ENCODE measurements at places on chromosomes 4 and X.

DNA sequence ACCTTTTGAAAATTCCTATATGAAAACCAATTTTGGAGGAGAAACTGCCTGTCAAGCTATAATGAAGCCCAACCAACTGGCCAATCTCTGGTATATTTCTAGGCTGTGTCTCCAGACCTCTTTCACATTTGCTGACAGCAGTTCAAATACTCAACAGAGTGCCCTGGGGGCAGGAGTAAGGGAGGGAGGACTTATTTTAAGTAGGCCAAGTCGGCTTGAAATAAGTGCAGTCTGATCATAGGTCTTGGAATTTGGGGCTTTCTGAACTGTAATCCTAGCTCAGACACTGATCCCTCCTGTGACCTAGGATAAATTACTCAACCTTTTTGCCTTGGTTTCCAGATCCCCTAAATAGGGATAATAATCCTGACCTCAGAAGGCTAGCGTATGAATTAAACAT lies 59.4 kb upstream of the SLC7A11 start:
- no peak for DNase-seq

DNA sequence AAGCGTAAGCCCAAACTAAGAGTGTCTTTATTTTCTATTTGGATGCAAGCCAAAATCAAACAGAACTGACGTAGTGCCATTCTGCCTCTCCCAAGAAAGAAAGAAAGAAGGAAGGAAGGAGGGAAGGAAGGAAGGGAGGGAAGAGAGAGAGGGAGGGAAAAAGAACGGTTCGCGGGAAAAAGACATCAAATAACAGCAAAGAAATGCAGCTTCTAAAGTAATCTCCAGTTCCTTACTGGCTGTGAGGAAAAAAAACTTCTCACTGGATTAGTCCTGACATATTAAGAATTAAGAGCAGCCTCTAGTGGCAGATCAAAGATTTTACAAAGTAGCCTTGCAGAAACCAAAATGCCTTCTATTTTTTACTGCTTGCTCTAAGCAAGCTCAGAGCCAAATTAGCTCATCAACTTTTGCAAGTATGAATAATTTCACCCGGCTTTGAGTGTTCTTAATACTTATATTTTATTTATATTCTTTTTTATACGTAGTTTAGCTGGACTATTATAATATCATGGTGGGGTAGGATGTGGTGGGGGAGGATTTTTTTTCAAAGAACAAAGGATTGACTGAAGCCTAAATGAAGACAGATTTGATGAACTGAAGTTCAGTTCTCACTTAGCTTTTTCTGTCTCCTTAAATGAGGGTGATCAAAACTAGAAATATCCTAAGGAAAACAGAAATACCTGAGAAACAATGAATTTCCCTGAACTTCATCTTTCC lies 36.6 kb downstream of the PITX2 start:
- peak; percentile 3 for DNase-seq

- no peak for DNase-seq
Measured at GRCh38 chr4:179927473-179927872, 2315.7 kb upstream of the TENM3 start.

DNA sequence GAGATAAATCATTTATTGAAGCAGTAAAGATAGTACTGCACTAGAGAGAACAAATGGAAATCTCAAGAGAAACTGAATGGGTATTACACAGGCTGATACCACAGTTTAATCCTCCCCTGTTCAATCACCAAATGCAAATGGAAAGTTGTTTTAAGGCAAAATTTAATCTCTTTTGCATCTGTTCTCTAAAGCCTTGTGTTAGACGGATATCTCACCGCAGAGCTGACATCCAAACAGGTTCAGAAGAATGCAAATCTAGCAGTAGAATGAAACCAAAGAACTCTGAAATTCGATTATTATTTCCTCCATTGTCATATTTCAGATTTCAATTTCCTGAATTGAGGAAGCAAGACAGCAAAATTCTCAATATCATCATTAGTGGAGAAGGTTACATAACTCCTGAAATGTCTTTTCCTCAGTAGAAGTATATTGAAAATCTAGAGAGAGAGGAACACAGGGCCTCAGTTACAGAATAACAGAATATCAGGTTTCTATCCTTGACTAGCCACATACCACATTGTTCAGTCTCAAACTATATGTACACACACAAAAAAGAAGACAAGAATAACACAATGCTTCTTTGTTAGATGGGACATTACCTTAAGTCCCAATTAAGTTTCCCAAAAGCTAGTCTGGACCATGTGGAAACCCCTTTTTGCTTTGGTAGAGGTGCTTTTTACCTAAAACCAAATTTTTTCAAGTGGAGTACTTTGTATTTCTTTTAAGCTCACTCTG lies 94.1 kb upstream of the BANK1 start:
- no peak for DNase-seq

DNA sequence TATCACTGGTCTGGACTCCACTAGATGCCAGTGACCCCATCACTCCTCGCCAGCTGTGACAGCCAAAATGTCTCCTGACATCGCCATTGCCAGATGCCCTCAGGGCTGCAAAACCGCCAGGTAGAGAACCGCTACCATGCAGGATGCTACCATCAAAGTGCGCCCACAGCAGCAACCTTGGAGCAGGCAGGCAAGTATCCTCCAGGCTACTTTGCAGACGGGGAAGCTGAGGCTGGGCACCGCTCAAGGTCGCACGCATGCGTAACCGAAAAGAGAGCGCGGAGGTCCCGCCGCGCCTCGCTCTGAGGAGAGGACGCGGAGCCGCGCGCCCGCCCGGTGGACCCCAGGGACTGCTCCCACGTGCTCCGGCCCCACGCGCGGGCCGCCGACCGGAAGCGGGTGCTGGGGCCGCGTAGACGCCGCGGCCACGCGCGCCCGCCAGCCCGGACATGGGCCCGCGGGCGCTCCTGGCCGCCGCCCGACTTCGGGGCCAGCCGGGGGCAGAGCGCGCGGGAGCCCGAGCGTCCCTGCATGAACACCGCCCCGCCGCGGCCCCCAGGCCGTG lies at the start of gene STS:
Gene STS, plus strand, starts transcription at position 300 of the 565 bp plus-strand sequence. CDS start 105,488 bp downstream, outside the sequence.
- peak; percentile 32 for DNase-seq
